ENCODE measurements at places on chromosomes 12 and 14.

GRCh38 chr14:105287249-105288102, 13.3 kb downstream of the BRF1 start:
- no peak for DNase-seq

GRCh38 chr14:54354096-54354495, 42.7 kb upstream of the CDKN3 start:
- no peak for DNase-seq

DNA sequence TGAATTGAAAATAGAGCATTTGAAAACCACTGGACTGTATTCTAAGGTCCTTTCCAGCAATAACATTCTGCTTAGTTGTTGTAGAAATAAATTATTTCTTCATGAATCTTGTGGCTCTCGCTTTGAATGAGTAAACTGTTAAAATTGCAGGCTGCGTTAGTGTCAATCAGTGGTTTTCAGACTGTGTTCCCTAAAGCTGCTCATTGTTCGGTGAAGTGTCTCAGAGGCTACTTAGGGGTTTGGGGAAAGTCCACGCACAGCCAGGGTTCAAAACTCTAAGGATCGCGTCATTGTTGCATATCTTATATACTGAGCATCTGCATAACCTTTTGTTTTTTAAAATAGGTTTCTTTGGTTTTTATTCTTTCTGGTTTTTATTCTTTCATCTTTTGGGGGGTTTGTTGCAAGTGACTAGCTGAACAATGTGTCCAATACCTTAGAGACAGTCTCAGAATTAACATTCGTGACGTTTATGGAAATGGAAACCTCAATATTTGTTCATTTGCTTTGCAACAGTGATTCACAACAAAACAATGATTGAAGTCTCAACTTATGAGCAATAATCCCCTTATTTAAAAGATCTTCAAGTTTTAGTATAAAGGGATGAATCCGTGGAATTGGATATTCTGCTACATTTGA, 108.1 kb downstream of the TTLL5 start:
- DNase-seq, result no peak

DNA sequence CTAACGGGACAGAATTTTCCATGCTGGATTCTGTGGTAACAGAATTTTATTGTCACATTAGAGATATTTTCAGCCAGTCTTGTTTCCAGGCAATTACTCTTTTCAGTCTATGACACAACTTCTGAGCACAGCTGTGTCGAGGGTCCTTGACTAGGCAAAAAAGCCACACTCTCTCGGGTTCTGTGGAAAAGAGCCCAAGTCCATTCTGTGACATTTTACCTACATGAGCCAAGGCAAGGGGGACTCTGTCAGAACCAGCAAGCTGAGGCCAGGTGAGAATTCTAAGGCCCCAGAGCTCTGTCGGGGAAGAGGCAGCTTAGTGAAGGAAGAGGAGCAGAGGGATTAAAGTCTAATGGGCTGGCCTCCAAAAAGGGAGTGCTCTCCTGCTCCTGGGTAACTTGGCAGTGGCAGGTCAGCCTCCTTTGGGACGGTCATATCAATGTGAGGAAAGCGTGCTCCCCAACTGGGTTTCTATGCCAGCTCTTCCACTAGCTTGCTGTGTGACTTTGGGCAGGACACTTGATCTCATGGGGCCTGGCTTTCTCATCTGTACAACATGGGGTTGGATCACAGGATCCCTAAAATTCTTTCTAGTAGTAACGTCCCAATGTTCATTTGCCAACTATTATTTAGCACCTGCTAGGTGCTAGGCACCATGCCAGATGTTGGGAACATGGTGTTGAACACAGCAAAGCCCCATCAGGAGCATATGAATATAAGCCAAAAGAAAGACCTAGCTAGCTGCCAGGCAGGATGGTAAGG, 16.0 kb upstream of the RIC8B start:
- DNase-seq, result no peak

GRCh38 chr14:76954394-76955190, 73.9 kb downstream of the IRF2BPL start:
- no peak for DNase-seq

GRCh38 chr12:31732926-31733548, 4.2 kb upstream of the AMN1 start:
- DNase-seq, result no peak

DNA sequence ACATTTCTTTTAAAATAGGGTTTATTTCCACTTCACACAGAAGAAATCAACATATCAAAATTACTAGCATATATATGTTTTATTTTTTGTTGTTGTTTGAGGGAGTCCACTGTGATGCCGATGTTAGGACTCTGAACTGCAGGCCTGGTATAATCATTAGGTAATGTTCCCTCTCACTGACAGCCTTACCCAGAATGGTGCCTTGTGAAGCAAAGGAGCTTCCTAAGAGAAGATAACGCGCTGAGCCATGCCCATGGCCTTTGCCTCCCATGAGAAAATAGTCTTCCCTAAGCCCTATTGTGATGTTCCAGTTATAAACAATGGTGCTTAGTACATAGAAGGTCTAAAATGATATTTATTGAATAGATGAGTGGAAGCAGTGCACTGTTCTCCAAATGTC, 12.0 kb downstream of the GNG2 start:
- no peak for DNase-seq

- no peak for DNase-seq
Observed at GRCh38 chr14:99181241-99181640, 90.8 kb downstream of the BCL11B start.

- DNase-seq, result no peak
Observed at GRCh38 chr14:99508896-99509629, 27.9 kb downstream of the CCNK start.

GRCh38 chr14:31068235-31068634, 42.1 kb upstream of the STRN3 start:
- DNase-seq, result no peak

DNA sequence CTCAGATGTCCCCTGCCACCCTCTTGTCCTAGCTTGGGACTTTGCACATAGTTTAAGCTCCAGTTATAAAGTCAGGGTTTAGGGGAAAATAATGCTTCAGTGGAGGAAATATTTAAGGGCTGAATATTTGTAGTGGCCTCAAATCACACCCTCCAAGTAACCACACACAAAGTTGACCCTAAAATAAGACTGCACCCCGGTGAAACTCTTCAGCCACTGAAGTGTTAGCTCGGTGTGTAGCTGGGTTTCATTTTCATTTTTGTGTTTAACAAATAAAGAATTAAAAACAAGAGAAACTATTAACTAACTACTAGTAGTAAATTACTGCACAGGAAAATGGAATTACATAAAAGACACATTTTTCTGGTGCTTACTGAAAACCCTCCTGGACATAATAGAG, 14.8 kb upstream of the BCL11B start:
- DNase-seq, result no peak

GRCh38 chr12:7060353-7060954, at the start of gene C1S:
TSS of gene C1S (plus strand) at chr12:7060718. CDS start at chr12:7061913, 1,195 bp downstream.
- DNase-seq, result no peak
